ENCODE measurements at places on chromosomes 6 and 20.

- DNase-seq: peak; percentile 32
These were observed 688.4 kb downstream of the HTR1B start for GRCh38 chr6:76774781-76775384.

DNA sequence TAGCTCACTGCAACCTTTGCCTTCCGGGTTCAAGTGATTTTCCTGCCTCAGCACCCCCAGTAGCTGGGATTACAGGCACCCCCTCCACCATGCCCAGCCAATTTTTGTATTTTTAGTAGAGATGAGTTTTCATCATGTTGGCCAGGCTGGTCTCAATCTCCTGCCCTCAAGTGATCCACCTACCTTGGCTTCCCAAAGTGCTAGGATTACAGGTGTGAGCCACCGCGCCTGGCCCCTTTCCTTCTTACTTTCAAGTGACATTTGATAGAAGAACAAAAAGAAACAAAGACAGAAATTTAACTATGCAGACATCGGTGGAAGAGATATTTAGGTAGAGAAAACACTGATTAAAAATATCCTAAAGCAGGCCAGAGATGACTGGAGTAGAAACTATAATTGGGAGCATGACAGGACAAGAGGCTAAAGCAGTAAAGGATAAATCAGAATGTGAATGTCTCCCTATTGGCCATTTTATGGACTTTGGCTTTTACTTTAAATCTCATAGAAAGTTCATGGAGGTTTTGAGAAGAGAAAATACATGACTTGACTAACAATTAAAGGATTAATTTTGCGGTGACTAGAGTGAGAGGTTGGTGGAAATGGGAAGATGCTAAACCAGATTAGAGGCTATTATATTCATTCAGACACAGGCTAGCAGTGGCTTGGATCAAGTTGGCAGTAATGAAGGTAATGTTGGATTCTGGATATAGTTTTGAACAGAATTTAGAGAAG is 2.2 kb upstream of the EYS start:
- DNase-seq: no peak

- DNase-seq: no peak
These were observed 238.2 kb downstream of the ERMARD start for GRCh38 chr6:169989594-169989993.

- no peak for DNase-seq
These were observed 20.3 kb upstream of the SMOC2 start for GRCh38 chr6:168420706-168421105.

- no peak for DNase-seq
These were observed 54.4 kb upstream of the RNF24 start for GRCh38 chr20:4069751-4070150.

DNA sequence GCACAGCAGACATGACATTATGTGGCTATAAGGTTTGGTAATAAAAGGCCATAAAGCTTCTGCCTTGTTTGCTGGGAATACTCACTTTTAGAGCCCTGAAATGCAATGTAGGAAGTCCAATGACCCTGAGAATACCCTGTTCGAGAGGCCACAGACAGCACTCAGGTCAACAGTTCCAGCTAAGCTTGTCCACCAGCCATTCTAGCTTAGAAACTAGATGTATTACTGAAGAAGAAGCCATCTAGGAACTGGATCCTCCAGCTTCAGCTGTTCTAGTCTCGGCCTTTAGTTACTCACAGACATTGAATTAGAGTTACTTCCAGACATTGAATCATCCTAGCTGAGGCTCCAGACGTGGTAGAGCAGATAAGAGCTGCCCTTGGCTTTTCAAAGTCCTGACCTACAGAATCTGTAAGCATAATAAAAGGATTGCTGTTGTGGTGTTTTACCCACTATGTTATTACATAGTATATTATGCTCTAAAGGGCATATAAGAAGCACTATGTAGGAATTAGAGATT is 84.9 kb downstream of the MMS22L start:
- peak; percentile 79 for DNase-seq

- DNase-seq: peak; percentile 41
These were observed 219.6 kb downstream of the CD83 start for GRCh38 chr6:14337152-14337551.

DNA sequence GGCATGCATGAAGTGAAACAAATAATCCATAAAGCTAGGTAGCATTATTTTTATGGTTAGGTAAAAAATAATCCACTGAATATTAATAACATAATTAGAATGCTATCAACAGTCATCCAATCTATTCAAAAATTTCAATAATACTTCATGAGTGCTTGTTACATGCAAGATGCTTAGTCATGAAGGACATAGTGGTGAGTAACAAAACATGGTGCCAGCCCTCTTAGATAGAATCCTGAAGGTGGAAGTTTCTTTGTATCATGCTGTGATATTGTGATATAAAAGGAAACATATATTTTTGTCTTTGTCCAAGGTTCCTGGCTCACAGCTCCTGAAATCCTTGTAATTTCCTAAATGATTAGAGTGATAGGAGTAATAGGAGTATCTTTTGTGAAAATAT is 14.9 kb downstream of the RCAN2 start:
- DNase-seq: no peak

Measured in amniotic epithelial cell (primary cell).